Muscle of leg (tissue), 16 donors: ENCODE measurements at places on chromosomes 2 and 18.
A peak's percentile ranks its signal among the peaks of the same experiment; 100 is the strongest.

- DNase-seq = peak; percentile 88
Measured at GRCh38 chr18:36688020-36688965, 140.5 kb downstream of the TPGS2 start.

- peak; percentile 62 for DNase-seq
Measured at GRCh38 chr18:2847317-2848246, 776 bp downstream of the EMILIN2 start.

- DNase-seq = no peak
Measured at GRCh38 chr2:146246002-146246735, 1598.7 kb upstream of the ACVR2A start.

GRCh38 chr2:233982421-233983121 lies 65.4 kb downstream of the TRPM8 start:
- peak; percentile 86 for DNase-seq

DNA sequence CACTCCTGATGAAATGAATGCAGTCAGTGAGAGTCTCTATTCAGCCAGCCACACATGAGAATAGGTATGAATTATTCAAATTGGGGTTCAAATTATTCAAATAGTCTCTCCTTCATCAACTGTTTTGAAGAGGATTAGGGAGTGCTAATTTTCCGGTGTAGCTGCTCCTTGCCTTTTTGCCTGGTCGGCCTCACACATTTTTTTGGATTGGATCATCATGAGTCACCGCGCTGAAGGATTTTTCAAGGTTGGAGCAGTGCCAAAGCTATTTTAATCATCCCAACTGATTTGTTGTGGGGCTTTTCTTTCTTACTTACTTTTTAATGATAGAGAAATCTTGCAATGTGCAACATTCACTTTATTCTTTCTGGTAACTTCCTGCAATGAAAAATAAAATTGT lies 2.4 kb upstream of the DTNA start:
- DNase-seq = peak; percentile 96

- no peak for DNase-seq
Measured at GRCh38 chr2:232276084-232276732, 102.3 kb upstream of the ALPP start.

DNA sequence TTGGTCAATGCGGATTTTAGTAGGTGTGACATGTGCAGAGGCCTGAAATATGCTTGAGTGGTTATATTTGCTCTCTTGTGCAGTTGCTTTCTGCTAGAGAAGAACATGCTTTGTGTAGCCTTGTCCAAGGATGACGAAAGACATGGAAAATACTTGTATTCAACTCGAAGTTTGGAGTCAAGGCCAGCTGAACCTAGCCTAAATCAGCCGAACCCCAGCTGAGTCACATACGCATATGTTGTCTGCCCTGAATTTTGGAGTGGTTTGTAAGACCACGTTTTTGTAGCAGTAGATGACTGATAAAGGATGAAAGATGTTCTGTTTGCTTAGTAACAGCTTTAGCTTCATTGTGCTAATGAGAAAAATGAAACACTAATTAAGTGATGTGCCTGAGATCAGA lies 22.5 kb upstream of the SPAG16 start:
- no peak for DNase-seq

GRCh38 chr2:174005801-174006419 lies 40.7 kb upstream of the SP3 start:
- no peak for DNase-seq

DNA sequence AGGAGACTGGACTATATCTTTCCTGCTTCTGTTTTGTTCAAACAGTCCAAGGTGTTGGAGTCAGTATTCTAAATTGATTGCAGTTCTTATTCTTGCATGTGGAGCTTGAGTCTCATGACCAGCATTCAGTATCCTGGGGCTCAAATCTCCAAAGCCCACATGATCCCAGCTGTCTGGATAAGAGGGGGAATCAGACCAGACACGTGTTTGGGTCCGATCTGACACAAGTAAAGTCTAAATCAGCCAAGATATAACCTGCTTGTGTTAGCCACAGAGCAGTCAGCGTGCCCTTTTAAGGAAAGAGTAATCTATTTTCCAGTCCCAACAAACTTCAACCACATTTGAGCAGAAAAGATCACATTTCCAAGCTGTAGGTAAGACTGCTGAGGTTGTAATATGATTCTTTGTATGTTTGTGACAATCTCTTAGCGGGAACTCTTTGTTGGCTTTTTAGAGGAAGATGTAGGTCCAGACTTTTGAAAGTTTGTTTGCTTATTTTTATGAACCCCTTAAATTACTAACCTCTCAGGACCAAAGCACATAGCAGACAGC lies 334.6 kb downstream of the SLC4A3 start:
- peak; percentile 27 for DNase-seq

- DNase-seq = no peak
Measured at GRCh38 chr2:233085037-233085838, 25.1 kb downstream of the INPP5D start.

DNA sequence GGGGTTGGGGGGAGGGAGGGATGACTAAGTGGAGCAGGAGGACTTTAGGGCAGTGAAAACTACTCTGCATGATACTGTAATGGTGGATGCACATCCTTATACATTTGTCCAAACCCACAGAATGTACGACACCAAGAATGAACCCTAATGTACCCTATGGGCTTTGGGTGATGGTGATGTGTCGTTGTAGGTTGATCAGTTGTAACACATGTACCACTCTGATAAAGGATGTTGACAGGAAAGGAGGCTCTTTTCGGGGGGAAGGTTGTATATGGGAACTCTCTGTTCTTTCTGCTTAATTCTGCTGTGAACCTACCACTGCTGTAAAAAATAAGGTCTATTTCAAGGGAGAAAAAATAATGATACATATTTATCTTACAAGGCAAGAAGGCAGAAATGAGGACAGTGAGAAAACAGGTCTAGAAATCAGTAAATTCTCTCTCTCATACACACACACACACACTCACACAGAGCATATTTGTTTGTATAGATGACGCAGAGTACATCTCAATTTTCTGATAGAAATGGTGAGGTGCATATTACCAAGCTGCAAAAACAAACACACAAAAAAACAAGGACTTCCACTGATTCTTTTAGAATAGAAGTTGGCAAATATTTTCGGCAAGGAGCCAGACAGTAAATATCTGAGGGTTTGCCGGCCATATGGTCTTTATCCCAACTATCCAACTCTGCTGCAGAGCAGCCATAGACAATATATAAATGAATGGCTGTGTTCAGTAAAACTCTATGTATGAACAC lies 20.2 kb downstream of the FAM124B start:
- DNase-seq = peak; percentile 40

DNA sequence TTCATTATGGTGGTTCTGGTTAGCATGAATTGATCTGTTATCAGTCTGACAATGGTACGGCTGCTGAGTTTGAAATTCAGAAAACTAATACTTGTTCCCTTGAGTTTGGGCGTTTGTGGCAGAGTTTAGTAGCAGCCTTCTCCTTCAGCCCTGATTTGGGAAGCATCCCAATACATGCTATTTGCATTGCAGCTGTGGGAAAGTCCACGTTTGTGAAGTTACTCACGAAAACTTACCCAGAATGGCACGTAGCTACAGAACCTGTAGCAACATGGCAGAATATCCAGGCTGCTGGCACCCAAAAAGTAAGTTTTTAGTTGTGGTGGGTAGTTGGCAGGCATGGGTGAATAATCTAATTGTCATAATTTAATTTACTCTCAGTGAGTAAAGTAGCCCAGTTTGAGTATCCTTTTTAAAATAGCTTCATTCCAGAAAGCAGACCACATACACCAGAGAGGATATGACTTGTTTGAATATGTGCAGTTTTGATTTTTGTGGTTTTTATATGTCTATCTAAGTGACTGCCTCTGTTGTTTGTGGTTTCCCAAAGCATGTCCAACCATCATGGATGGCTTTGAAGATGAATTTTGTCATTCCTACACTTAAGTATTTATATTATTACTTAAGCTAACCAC lies 12.2 kb downstream of the DGUOK start:
- no peak for DNase-seq

GRCh38 chr2:217795067-217795466 lies 207.7 kb downstream of the TNS1 start:
- no peak for DNase-seq

- no peak for DNase-seq
Measured at GRCh38 chr18:39746201-39746600, 2180.6 kb upstream of the CELF4 start.

DNA sequence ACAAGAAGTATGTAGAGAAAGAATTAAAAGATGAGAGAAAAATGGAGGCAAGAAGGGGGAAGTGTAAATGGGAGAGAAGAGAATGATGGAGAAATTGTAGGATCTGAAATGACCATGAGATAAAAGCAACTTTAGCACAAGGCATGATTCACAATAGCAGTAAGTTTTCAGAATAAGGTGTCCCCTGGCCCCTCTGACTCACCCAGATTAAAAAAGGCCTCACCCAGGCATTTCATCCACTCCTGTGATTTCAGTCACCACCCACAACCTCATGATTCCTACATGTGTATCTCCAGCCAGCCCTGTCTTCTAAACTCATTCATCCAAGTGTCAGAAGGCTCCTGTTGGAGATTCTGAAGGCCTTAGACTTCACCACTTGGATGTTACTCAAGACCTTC lies 56.6 kb downstream of the SP100 start:
- no peak for DNase-seq

DNA sequence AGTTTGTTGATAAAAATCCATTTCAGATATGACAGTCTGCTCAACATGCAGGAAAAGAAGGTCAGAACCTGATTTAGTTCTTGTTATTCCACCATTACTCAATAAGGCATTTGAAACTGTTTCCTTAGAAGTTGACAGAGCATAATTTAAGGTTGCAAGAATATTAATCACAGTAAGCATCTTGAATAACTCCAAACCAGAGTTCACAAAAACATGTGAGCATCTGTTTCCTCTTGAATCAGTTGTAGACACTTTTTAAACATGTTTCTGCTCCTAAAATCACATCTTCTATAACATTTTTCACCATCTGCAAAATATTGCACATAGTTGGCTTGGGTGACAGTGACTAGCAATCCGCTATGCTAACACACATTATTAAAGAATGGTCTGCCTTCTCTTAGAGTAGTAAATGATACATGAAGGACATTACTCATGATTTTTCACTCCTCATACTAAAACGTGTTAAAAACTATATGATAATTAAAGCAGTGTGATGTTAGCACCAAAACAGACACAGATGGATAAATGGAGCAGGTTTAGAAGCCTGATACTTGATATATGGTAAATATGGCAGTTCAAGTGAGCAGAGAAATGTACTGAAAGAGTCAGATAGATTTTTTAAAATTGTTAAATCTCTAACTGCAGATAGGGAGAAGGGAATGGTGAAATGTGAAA lies 30.3 kb downstream of the AKAIN1 start:
- DNase-seq = no peak

DNA sequence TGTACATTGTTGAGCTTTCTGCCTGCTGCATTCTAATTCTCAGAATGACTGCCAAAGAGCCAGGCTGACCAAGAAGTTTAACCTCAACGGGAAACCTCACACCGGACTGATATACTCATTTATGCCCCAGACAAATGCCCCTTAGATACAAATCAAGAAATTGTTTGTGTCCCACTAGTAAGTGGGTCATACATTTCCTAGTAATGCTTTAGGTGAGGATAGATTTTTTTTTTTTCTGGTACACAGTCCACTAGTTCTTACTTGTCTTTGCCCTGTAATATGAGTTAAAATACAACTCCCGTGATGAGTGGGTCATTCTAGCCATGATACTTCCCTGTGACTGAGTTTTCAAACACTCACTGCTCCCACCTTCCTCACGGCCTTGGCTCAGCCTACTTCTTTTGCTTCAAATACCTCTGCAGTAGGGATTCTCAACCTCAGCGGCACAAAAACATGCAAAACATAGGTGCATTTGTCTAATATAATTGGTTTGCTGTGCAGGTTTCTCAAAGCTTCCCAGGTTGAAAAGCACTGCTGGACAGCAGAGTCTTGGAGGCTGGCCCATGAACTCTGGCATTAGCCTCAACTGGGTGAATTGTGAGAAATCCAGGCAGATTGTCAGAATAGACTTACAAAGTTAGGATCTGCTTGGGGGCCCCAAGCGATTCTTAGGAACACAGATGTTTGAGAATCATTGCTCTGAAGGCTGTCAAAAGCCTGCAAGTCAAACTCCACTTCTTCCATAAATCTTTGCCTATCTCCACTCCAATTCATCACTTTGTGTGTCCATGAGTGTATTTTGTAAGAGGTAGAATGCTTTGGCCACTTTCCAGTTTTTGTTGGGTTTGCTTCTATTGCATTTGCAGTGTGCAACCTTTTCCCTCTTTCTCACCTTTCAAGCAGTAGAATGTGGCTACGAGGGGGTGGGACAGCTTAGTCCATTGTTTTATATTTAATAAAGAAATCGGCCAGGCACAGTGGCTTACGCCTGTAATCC lies 35.5 kb downstream of the TGIF1 start:
- DNase-seq = no peak

DNA sequence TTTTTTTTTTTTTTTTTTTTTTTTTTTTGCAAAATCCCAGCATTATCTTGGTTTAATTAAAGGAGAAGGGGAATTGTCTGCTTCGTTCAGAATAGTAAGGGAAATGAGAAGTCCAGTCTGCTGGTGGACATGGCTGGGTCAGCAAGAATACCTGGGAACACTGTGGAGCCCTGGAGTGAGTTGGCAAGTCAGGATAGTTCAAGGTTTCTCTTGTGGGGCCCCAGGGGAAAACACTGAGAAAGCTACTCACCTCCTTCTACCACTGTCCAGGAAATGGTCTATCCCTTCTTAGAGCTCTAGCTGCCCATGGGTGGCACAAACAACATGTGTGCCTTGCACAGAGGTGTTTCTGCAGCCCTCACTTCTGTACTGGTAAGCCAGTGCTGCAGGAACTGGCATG lies 169.1 kb upstream of the SIX2 start:
- DNase-seq = no peak

GRCh38 chr18:8757396-8757997 lies 52.1 kb downstream of the MTCL1 start:
- no peak for DNase-seq

DNA sequence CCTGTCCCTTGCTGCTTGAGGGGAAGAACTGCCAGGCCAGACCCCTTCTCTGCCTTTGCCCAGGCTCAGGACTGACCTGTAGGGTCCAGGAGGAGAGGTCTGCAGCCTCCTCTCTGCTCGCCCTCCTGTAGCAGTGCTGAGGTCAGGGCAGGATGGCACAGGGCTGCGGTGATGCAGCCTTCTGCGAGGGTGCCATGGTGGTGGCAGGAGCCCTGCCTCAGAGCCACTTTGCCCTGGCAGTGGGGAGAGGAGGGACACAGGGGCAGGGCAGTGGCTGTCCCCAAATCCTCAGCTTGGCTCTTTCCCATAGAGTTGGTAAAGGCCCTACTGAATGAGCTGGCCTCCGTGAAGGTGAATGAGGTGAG lies 884 bp downstream of the PROM2 start:
- DNase-seq = no peak

GRCh38 chr2:167749016-167749415 lies 498.4 kb downstream of the STK39 start:
- DNase-seq = peak; percentile 42

- peak; percentile 89 for DNase-seq
Measured at GRCh38 chr2:227766373-227766883, 20.7 kb downstream of the SCYGR8 start.

DNA sequence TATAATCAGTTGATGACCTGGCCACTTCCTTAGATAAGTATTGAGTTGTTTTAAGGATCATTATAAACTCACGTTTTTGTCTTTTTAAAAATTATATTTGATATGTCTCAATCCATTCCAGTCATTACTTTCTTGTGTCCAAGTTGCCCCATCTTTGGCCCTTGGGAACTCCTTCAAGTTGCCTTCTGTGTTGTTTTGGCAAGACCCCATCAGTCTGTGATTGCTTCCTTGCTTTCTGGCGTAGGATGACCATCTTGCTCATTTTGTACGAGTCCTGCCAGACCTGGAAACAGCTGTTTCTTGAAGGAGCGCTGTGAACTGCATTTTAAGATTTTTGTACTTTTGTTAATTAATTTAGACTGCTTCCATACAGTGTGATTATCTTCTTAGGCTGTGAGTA lies 68.9 kb upstream of the ITM2C start:
- no peak for DNase-seq
